Urothelium cell line (cell line): ENCODE measurements at places on chromosomes 12 and 14.

DNA sequence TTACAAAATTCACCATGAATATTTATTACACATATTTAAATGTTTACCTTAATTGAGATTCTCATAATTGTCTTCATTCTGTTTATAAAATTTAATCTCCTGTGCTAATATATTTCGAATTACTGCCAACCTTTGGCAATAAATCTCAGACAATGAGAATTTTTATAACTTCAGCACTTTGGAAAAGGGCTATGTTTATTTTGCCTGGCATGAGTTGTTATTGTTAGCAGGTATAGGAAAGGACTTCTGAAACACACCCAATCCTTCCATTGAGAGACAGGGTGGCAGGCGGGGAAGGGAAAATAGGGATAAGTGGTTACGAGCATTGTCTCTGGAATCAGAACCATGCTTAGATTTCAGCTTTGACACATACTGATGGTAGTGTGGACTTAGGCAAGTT, 12.1 kb upstream of the MSRB3 start:
- no peak for DNase-seq

DNA sequence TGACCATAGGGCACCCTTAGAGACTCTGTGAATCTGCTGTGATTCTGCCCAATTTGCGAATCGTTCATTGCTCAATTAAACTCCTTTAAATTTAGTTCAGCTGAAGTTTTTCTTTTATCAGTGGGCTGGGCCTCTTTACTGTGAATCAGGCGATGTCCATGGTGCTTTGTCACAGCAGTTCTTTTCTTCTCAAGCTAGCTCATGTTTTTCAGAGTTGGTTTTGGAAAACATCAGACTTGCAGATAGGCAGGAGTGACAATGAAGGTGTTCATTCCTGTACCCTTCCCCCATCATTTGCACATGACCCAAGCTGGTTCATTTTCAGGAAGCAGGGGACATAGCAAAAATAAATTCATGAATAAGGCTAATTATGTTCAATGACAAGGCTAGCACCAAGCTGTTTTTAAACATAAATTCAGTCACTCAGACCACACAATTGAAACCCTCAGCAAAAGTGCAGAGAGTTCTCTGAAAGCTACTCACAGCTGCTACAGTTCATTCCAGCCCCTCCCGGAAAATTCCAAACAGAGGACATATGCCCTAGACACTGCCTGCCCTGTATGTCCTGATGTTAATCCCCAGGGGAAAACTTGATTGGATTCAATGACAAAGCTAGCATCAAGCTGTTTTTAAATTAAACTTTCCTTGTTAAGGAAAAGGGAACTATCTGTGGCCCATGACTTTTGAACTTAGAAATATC, 383.3 kb downstream of the C12orf75 start:
- DNase-seq, result no peak

DNA sequence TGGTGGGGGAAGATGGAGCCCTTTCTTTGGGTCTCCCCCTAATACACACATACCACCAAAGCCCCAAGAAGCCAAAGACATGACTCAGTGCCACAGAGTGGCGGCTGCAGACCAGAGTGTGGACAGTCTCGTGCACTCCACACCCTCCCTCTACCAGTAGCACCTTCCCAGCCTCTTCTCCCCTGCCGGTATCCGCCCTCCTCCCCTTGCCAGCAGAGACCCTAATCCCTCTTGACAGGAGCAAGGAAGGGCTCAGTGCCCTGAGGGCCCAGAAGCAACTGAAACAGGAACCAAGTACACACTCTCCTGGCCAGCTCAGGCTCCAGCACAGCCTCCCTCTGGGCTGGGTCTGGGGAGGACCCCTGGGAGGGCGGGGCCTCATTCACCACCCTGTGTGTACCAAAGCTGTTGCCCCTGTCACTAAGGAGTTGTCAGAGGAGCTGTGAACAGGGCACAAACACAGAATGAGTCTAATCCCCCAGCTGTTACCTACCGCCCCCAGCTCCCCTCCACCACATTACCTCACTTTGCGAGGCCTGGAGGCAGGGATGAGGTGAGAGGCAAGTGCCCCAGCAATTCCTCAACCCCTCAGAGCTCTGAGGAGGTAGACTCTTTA, 8.2 kb downstream of the SPRYD3 start:
- no peak for DNase-seq

DNA sequence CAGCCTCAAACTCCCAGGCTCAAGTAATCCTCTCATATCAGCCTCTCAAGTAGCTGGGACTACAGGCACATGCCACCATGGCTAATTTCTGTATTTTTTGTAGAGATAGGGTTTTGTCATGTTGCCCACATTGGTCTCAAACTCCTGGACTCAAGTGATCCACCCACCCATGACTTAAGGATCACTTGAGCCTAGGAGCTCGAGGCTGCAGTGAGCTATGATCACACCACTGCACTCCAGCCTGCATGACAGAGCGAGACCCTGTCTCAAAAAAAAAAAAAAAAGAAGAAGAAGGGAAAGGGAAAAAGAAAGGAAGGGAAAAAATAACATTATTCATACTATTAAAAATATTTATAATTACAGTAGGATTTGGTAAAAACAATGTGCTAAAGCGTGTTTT, 19.2 kb downstream of the EPS8 start:
- no peak for DNase-seq
